ENCODE measurements at places on chromosomes 6 and 20.

GRCh38 chr6:157527471-157527907 lies 146.5 kb downstream of the ZDHHC14 start:
- peak; percentile 93 for DNase-seq

- DNase-seq = peak; percentile 34
These were observed 306.9 kb downstream of the DHX35 start for GRCh38 chr20:39268981-39269461.

DNA sequence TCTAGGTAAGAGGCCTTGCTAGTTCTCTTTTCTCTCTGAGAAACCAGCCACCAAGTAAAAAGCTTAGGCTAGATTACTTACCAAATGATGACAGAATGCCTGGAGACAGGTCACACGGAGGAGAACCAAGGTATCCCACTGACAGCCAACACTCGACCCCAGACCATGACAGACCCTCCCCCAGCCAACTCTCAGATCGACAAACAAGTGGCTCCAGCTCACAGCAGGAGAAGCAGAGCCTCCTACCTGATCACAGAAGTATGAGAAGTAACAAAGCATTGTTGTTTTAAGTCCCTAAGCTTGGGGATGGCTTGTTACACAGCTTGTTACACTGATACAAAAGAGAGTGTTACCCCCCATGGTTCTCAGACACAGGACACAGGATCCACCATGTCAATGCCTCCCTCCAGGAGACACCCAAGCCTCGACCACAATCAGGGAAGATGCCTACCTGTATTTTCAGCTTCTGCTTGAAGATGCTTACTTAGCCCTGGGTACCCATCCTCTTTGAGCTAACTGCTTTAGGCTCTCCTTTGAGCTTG lies 423.8 kb upstream of the JARID2 start:
- no peak for DNase-seq

DNA sequence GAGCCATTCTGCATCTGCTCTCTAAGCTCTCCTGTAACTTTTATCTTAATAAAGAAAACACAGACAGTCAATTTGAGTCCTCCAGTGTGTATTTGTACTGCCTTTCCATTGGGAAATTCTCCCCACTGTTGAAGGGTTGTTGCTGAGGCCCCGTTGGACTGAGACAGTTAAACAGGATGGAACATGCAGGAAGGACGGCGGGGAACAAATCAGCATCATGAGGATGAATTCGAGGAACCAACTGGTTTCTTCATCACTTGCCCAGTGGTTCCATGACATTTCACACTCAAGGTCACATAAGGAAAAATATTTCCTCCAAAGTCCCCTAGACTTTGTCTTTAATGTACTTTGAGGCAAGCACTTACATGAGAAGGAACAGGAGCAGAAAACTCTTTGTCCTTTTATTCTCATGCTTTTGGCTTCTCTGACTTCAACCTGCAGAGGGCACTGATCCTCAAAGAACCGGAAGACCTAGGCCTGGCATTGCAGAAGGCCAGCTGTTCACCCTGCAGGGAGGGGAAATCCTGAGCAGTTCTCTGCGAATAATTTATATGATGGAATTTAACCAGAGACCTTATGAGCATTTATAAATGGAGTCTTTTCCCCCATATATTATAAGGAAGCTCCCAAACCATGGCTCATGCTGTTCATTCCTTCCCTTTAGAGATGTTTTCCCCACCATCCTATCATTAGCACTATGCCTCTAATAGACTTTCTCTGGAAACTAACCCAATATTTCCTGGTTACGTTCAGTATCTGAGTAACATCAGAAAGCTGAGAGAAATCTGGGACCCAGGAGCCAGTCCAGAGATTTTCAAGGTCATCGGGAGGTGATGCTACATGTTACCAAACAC lies 55.2 kb upstream of the ADGRF1 start:
- peak; percentile 91 for DNase-seq

DNA sequence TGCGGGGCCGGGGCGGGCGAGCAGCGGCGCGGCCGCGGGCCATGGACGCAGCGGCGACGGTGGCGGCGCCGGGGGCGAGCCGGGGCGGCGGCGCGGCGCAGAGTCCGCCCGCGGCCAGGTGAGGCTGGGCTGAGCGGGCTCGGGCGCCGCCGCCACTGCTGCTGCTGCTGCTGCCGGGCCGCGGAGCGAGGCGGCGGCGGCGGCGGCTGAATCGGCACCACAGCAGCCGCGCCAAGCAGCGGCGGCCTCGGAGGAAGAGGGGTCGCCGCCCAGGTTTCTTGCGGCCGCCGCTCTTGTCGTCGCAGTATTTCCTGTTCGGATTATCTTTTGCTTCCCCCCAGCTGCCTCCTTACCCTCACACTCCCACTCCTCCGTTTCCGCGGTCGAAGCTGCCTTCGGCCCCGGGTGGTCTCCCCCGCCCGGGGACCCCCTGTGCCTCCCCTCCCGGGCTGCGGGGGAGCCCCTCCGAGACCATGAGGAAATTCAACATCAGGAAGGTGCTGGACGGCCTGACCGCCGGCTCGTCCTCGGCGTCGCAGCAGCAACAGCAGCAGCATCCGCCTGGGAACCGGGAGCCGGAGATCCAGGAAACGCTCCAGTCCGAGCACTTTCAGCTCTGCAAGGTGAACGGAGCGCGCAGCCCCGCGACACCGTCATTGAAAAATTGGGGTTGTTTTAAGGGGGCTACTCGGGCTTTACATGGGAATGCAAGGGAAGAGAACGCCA lies at the start of gene STXBP5:
Gene STXBP5 (plus strand): TSS at position 358 of the 726 bp plus-strand sequence. CDS start 116 bp downstream, at position 474.
- DNase-seq = peak; percentile 53

GRCh38 chr6:2141644-2142290 lies 103.6 kb downstream of the GMDS start:
- DNase-seq = no peak

- DNase-seq = no peak
These were observed 403.0 kb upstream of the SPTLC3 start for GRCh38 chr20:12605751-12606150.
